T-helper 22 cell (primary cell): ENCODE measurements at places on chromosomes 7 and 10.

DNA sequence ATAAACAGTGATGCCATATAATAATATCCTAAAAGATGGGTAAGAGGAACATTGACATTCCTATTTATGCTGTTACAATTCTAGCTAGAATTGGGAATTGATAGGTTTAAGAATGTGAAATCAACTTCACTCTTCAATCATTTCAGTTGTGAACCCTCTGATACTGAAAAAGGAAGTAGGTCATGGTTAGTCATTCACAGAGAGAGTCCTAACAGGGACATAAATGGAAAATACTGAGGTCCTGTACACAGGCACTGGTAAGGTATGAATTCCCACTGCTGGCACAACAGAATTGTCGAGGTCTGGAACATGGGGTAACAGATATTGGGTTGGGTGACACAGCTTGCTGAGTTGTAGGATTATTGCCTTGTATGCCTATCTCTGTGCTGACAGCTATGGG is 289.4 kb upstream of the LRRN3 start:
- no peak for DNase-seq

DNA sequence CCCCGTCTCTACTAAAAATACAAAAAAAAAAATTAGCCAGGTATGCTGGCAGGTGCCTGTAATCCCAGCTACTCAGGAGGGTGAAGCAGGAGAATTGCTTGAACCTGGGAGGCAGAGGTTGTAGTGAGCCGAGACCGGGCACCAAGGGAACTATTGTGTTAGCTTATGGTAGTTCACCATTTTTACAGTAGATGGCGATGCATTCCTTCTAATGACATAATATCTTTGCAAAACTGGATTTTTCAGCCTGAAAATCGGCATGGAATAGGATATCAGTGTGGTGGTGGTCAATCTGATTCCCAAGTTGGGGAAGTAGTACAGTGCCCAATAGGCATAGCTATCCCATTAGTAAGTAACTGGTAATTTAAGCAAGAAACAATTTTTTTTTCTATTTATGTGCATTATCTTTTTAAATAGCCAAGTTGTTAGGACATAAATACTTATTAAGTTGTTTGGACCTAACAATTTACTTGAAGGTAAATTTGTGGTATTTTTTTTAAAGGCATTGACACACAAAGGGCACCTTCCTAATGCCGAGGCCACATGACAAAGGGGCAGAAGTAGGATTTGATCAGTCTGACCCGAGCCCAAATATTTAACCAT is 17.6 kb upstream of the IMPDH1 start:
- DNase-seq, result no peak

DNA sequence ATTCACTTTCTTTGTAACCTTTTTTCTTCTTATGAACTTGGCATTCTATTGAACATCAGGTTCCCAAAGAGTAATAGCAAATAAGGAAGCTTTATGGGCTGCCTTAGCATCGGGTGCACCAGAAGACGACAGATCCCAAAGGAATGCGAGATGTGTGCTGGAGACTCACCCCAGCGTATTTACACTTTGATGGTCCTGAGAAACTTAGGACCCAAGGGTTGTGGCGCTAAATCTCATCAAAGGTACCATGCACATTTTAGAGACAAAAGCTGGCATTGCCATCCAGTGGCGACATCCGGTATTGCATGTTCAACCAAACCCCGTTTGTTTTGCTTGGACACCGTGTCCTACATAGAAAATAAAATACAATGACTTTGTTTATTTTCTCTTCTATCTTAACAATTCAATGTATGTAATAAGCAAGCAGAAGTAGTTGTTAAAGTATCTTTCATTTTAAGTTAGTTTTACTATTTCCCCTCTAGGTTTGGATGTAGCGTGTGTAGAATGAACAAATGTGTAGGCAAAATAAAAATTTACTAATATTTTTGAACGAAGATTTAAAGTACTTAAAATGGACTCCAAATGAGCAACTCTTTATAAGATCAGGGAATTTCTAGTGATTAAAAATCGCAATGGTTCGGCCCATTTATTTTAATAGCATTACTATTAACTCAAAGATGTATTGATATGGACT is 1154.8 kb downstream of the GATA3 start:
- peak; percentile 11 for DNase-seq

- DNase-seq, result no peak
Measured at GRCh38 chr7:101099969-101100781, 14.9 kb downstream of the TRIM56 start.

DNA sequence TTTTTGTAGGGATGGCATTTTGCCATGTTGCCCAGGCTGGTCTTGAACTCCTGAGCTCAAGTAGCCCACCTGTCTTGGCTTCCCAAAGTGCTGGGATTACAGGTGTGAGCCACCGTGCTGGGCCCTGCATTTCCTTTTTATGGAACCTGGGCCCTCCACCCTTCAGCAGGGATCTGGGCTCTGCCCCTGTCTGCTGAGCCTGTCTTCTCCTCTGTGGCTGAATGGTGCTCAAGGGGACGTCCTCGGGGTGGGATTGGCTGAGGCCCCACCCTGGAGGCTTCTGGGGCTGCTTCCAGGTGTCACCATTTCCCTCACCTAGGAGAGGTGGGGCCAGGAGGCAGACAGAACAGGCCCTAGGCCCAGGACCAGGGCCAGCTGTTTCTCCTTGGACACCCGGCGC is 18.4 kb downstream of the FAM241B start:
- DNase-seq, result no peak

DNA sequence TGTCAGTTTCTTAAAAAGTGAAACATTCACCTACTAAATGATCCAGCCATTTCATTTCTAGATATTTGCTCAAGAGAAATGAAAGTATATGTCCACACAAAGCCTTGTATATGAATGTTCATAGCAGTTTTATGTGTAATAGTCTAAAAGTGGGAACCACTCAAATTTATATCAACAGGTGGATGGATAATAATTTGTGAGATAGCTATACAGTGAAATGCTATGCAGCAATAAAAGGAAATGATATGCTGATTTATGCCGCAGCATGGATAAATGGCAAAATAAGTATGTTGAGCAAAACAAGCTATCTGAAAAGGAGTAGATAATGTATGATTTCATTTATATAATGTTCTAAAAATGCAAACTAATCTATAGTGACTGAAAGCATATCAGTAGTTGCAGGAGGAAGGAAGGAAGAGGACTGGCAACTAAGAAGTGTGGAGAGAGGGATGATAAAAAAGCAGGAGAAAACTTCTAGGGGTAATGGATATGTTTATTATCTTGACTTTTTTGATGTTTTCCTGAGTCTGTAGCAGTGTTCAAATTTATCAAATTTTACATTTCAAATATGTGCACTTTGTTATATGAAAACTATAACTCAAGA is 80.6 kb downstream of the ABCB5 start:
- no peak for DNase-seq

GRCh38 chr7:97772045-97772901 is 40.4 kb downstream of the TAC1 start:
- no peak for DNase-seq

- DNase-seq, result no peak
Measured at GRCh38 chr10:123561141-123561440, 105.1 kb upstream of the GPR26 start.

DNA sequence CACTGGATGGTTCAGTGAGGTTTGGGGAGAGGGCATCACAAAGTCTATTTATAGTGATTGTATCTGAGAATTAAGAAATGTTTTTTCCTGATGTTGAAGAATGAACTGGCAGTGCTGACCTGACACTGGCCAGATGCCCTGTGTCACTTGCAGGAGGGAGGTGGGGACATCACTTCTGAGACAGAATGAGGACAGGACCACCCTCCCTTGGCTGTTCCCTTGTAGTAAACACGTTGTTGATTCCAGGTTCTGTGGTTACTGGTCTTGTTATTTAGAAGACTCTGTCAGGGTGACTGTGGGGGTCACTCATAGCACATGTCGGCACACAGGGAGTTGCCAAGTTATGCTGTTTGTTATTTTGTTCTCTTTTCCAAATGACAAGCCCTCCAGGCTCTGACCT is 126.4 kb downstream of the ADCY1 start:
- DNase-seq, result no peak

DNA sequence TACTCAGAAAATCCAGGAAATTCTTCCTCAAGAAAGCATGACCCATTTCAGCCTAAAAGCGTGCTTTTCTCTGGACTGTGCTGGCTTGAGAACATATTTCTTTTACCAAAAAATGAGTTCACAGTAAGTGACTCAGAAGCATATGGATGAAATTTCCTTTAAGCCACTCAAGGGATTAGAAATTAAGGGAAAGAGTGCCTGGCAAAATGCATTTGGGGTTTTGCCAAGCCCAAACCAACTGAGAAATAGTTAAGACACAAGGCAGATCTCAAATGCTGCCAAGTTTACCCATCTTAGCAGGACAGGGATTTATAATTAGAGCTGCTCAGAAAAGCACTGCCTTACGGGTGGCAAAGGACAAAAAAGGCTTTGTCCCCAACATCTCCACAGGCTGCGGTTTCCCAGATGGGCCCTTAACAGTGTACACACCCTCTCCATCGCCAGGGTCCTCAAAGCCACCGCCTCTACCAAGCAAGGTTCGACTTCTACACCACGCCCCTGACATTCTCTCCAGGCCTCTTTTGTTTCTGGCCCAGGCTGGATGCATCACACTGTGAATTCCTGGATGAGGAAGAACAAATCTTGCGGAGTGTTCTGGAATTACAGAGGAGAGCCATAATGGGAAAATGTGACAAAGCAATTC is 30.1 kb upstream of the CDHR3 start:
- no peak for DNase-seq

GRCh38 chr7:40612298-40612697 is 477.5 kb downstream of the SUGCT start:
- no peak for DNase-seq

- DNase-seq, result no peak
Measured at GRCh38 chr10:11095374-11095801, 77.7 kb downstream of the CELF2 start.

GRCh38 chr7:124761164-124761715 is 4.4 kb downstream of the GPR37 start:
- DNase-seq, result no peak

- DNase-seq, result no peak
Measured at GRCh38 chr7:110507832-110508231, 583.1 kb upstream of the LRRN3 start.

DNA sequence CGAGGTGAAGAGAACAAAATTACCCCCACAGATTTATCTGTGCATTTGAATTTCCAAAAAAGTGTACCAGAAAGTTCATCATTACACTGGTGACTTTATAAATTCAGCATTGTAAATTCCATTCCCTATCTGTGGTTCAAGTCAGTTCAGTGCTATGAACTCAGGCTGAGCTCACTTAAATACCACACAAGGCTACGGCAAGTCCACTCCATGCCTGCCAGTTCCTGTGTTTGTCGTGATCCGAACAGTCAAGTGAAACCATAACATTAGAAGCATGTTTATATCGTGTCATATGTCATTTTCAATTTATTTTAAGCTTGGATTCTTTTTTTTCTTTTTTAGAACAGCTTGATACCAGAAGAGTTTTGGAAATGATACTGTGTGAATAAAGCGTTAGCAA is 14.8 kb downstream of the MBL2 start:
- DNase-seq, result no peak

- no peak for DNase-seq
Measured at GRCh38 chr7:73844131-73844547, 1.8 kb upstream of the METTL27 start.

- DNase-seq, result no peak
Measured at GRCh38 chr7:16365177-16365576, 56.2 kb downstream of the CRPPA start.

GRCh38 chr10:121813211-121813815 is 114.5 kb downstream of the ATE1 start:
- no peak for DNase-seq

GRCh38 chr7:122364761-122365280 is 60.3 kb upstream of the FEZF1 start:
- DNase-seq, result no peak

GRCh38 chr10:79923145-79923544 is 25.8 kb downstream of the SFTPD start:
- DNase-seq, result no peak

DNA sequence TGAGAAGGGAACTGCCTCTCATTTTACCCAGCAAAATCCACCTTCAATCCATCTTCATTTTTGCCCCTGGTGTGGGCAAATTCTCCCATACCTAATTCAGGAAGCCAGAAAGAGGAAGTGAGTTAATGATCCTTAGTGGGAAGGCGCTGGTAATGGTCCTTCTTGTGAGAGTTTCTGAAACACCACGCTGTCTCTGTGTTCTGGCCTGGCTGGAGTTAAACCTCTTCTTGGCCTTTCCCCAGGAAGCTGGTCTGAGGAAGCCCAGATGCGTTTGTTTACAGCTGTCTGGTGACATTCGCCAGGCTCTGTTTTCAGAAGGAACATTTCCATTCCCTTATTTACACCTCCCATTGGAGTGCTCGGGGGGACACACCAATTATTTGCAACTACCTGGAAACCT is 24.3 kb downstream of the HTRA1 start:
- DNase-seq, result no peak

- peak; percentile 75 for DNase-seq
Measured at GRCh38 chr10:22615819-22616499, 98.4 kb downstream of the PIP4K2A start.

- DNase-seq, result peak; percentile 26
Measured at GRCh38 chr7:140263277-140263676, 86.5 kb upstream of the KDM7A start.

- no peak for DNase-seq
Measured at GRCh38 chr7:105353752-105354328, 34.9 kb downstream of the SRPK2 start.

- DNase-seq, result no peak
Measured at GRCh38 chr7:106062521-106062931, 49.6 kb downstream of the SYPL1 start.

GRCh38 chr10:46228563-46229071 is 58.2 kb upstream of the ANTXRL start:
- peak; percentile 12 for DNase-seq

- no peak for DNase-seq
Measured at GRCh38 chr10:35743851-35744250, 101.8 kb upstream of the FZD8 start.

DNA sequence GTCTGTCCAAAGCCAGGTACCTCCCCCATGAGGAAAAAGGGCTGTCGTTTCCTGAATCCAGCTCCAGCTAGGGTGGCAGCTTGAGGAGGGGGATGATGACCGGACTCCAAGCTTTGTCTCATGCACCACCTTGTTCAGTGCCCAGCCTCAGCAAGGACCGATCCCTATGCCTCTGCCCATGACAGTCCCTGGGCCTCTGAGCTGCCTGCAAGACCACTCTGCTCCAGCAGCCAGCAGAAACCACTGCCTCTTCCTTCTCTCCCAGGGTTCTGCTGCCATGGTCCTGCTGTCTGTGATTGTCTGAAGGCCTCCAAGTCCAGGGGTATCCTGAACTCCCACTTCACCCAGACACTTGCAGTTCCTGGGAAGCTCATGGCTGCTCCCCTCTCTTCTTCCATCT is 21.3 kb upstream of the GDF10 start:
- no peak for DNase-seq
